Immature natural killer cell (primary cell): ENCODE measurements at places on chromosomes 3 and 15.

GRCh38 chr3:119494597-119494996, 3.8 kb upstream of the TIMMDC1 start:
- no peak for DNase-seq

DNA sequence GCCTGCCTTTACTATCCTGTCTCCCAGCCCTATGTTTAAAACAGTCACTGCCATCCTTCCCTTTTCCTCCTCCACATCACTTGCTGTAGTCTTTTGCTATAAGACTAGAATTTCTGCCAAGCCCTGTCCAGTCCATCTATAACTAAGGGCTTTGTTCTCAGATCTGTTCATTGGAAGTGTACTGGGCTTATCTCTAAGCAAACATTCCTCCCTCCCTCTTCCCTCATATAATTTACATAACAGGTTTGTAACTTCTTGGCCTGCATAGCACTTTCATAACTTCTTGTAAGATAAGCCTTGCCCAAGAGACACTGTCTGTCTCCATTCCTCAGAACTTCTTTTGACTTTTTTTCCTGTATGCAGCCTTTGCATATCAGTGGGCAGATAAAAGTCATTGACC, 16.7 kb downstream of the TPRG1 start:
- DNase-seq: no peak

GRCh38 chr3:169356284-169356955, 307.1 kb downstream of the MECOM start:
- DNase-seq: no peak

DNA sequence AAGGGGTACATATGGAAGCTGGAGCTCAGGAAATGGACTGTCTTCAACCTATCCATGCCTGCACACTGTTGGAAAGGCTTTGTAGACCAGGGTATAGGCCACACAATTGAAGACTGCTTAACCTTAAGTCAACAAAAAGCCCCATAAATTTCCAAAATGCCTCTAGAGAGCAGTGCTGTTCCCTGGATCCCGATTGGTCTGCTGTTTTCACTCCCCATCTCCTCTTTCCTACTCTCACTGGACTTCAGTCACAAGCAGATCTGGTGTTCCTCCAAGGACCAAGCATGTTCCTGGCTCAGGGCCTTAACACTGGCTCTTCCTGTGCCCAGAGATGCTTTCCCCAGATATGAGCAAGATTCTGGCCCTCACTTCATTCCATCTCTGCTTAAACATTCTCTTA, 22.8 kb upstream of the LRRC34 start:
- no peak for DNase-seq

GRCh38 chr15:96121086-96121920, 209.2 kb upstream of the NR2F2 start:
- no peak for DNase-seq

- no peak for DNase-seq
Observed at GRCh38 chr3:155742349-155742965, 2.4 kb downstream of the PLCH1 start.

GRCh38 chr3:184154885-184155643, at the start of gene DVL3:
TSS of gene DVL3 (plus strand) at chr3:184155377. CDS start at chr3:184155636, 259 bp downstream.
- peak; percentile 69 for DNase-seq

DNA sequence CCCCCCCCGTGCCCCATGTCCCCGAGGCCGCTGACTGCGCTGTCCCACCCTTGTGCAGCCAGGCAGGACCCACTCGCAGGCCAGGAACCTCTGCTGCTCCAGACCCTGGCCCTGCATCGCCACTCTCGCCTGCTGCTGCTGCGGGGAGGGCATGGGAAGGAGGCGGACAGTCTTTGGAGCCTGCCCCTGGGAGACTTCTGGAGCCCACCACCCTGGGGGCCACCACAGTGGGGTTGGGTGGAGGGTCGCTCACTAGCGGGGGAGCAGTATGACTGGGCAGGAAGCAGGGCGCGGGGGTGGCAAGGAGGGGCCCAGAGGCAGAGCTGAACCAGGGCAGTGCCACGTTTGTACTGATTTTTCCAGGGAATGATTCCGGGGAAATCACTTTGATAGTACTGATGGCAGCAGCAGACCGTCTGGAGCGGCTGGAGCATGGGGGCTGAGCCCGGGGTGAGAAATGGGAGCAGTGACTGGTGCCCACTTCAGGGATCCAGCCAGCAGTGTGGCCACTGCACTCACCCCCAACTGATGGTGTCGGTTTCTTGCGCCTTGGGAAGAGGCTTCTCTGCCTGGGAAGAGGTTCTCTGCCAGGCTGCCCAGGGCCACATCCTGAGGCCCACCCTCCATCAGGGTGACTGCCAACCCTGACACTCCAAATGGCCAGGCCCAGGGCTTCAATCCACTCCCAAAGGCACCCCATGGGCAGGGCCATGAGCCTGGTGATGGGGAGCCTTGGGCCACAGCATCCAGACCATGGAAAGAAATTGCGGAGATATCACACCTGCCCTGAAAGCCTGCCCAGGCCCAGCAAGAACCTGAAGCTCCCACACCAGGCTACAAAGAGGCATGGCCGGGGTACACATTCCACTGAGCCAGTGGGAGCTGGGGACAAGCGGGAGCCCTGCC, 53.7 kb downstream of the LSAMP start:
- no peak for DNase-seq

- DNase-seq: no peak
Observed at GRCh38 chr3:134625462-134625861, 25.4 kb downstream of the KY start.
